Activated CD8-positive, alpha-beta memory T cell treated with anti-CD3 and anti-CD28 coated beads for 4 hours (primary cell): ENCODE measurements at places on chromosomes 2 and 18.

DNA sequence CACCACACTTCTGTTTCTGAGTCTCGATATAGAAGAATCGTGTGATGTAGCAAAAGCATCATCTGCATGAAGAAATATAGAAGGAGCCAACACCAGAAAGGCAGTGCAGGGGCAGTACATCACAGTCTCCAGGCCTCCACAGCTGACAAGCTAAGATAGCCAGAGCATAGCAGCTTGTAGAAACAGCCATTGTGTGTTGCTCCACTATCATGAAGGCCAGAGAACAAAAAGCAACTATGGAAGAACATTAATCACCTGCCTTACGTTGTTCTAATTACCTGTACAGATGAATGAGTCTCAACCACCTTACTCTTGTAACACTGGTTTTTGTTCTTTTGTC, 129.0 kb downstream of the RND3 start:
- DNase-seq = no peak

GRCh38 chr2:180473456-180473855, 466.4 kb upstream of the CWC22 start:
- DNase-seq = no peak

DNA sequence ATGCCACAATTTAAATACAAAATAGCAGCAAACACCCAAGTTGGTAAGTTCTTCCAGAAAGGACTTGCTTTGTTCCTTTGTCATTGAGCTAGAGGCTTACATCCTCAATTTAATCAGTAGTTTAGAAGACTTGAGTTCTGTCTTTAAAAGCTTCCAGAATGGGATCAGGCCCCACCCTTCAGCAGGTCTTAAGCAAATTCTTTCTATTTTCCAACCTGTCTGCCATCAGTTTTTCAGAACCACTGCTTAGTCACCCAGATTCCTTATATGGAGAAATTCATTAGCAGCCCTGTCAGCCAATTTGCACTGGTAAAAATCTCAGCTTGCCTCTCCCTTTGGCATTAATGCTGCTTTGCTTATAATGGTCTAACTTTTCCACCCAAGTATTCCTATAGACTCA, 263.6 kb upstream of the HNMT start:
- DNase-seq = no peak

GRCh38 chr2:23614701-23615100, 229.7 kb downstream of the KLHL29 start:
- DNase-seq = no peak

GRCh38 chr18:47284721-47285395, 33.4 kb upstream of the SKOR2 start:
- DNase-seq = no peak

GRCh38 chr2:45650851-45651414, 542 bp upstream of the PRKCE start:
- DNase-seq = peak; percentile 90
